Erythroblast (primary cell): ENCODE measurements at places on chromosomes 12 and 14.
A peak's percentile ranks its signal among the peaks of the same experiment; 100 is the strongest.

- no peak for DNase-seq
These were observed 143.4 kb upstream of the CPSF6 start for GRCh38 chr12:69095765-69096477.

DNA sequence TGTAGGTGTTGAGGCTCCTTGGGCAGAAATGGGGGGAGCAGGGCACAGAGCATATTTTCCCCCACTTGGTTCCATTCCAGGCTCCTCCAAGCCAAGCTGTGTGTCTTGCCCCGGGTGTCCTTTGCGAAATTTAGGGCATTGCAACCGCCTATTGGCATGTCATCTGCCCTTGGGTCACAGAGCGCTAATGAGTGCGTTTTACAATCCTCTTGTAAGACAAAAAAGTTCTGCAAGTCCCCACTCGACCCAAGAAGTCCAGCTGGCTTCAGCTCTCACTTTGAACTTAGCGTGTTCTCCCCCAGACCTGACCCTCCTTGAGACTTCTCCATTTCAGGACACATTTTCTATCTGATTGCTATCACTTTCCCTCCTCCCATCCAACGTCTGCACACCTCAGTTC, 6.1 kb upstream of the LRTM2 start:
- DNase-seq = no peak

GRCh38 chr12:121783766-121784165, 9.7 kb downstream of the RHOF start:
- DNase-seq = no peak

DNA sequence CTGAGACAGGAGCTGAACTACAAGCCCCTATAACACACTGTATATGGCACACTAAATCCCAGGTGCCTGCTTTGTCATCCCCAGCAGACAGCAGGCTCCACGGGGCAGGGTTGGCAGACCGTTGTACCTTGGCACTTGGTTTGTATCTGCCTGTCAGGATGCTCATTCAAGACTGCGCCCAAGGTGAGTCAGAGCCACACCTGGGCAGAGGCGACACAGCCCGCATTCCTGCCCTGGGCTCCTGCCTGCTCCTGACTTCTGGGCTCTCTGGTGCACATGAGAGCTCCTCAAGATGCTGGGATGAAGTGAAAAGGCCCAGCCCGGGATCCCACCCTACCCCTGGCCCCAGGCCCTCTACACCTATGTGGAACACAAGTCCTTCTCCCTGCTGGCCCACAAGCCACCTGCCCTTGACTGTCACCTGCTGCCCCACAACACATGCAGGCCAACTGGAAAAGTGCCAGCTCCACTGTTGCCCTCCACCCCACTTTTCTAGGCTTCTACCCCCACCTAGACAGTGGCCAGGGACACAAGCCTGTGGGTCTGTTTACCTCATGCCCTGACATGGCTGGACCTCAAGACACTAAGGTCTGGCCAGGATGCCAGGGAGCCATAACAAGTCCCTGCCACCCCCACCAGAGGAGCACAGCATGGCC, 30.8 kb upstream of the PNMA1 start:
- DNase-seq = no peak

DNA sequence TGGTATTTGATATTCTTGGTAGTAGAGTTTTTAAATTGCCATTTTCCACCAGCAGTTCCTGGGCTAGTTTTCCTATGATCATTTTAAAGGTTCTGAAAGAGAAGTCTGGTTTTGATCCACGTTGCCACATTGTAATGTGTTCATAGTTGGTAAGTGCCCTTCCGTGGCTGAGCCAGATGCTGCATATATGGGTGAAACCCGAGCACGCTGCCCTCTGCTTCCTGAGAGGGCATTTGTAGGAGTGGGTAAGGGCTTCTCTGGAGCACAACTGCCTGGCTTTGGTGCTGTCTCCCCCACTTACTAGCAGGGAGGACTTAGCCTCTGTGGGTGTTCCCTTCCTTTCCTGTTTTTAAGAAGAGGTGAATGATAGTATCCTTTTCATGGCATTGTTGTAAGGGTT, 7.1 kb downstream of the SNRNP35 start:
- DNase-seq = no peak

DNA sequence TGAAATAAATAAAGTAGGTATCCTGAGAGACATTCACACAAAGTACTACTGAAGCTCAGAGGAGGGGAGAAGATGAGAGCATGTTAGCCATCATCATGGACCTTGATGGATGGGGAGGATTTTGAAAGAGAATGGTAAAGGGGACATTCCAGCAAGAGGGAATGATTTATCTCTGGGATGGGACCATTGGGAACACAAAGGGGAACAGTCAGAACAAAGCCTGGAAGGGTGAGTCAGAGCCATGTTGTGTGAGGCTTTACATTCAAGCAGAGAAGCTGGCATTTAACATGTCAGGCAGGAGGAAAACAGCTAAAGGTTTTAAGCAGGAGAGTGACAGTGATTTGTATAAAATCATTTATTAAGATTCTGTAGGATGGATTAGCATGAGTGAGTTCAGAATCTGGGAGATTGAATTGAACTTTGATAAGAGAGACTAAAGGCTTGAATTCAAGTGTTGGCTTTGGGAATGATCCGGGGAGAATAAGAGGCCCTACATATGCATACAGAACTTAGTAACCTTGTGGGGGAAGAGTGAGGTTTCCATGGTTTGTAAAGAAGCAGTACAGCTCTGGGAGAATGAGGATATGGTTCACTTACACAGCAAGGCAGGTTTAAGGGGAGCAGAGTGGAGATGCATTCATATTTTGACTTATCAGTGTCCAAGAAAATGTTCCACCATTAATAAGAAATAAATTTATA, 174.4 kb downstream of the SYT10 start:
- DNase-seq = no peak

GRCh38 chr14:21087294-21088091, 11.0 kb downstream of the ZNF219 start:
- DNase-seq = peak; percentile 39

DNA sequence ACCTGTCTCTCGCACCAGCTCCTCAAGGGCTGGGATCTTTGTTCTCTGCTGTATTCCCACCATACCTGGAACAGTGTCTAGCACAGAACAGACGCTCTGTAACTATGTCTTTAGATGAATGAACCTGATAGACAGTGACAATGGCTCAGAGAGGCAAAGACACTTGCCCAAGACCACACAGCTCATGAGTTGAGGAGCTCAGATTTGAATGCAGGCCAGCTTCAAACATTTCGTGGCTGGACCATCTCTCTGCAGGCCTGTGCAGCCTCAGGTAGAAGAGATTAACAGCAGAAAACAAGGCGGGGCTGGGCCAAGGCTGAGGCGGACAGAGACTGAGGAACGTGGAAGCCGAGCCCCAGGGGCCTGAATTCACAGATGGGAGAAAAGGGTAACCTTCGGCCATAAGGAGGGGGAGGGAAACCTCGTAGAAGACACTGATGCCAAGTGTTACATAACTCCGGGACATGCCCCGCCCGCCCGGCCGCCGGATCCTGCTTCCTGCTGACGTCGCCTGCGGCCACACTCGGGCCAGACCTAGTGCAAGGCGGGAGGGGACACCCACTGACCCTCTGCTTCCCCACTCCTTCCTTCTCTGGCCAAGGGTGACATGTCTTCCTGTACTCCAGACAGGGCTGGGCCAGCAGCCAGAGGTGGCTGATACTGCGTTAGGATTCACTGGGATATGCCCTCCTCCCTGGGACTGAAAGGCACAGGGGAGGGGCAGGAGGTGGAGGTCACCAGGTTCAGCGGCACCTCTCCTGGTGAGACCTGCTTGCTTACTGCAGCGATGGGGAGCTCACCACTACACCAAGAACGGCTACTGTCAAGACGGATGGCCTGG, 86.8 kb downstream of the RFLNA start:
- no peak for DNase-seq

DNA sequence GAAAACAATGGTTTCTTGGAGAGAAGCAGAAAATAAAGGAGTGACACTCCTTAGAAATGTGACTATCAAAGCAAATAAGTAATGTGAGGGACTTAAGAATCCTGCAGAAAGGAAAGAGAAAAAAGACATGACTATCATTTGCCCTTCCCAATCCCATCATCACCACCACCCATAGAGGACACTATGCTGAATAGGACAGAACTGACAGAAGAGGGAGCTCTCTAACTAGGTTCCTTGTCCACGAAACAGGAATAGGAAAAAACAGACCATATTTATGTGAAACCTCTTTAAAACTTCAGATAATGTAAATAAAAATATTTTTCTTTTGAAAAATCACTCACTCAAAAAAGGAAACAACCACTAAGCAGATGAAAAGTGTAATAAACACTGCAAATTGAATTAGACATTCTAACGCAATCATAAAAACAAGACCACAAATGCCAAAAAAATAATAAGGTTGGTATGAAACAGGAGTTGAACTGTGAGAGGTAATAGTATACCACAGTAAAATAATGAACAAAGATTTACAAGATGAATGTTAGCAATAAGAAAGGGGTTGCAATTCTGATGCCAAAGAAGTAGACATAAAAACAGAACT, 24.1 kb downstream of the KLRD1 start:
- peak; percentile 40 for DNase-seq

DNA sequence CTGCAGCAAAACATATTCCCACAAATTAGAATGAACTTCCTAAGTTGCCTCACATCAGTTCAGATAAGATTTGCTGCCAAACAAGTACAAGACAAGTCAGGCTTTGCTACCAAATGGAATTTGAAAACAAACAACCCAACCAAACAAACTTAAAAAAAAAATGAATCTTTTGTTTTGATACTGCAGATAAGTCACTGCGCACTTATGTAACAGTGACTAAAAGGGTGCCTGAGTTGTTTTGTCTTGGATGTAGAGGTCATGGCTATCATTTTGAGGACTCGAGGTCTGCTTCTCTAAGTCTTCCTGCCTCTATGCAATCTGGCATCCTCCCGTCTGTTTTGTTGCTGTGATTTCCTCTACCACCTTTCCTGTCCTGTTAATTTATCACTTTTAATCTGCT, 11.1 kb upstream of the EPS8 start:
- no peak for DNase-seq

DNA sequence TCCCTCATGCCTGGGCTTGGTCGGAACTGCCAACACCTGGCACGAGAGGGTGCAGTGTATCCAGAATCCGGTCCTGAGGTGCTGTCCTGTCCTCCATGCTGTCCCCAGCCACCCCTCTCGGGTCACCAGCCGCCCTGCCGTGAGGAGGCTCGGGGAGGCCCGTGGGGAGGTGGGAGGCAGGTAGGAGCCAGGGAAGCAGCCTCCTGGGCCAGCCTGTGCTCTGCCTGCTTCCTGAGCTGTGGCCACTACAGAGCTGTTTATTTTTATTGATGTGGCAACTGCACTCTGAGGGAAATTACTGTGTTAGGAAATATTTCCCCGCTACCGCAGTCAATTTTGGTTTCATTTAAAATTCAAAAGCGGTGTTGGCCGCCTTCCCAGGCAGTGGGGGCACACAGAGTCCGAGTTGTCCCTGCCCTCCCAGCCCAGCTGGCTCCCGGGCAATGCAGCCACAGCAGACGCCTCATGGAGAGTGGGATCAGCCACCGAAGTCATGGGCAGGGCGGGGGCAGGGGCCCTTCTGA, 18.3 kb downstream of the NOC4L start:
- no peak for DNase-seq

- DNase-seq = no peak
These were observed 71.7 kb downstream of the TPH2 start for GRCh38 chr12:72010356-72010755.

DNA sequence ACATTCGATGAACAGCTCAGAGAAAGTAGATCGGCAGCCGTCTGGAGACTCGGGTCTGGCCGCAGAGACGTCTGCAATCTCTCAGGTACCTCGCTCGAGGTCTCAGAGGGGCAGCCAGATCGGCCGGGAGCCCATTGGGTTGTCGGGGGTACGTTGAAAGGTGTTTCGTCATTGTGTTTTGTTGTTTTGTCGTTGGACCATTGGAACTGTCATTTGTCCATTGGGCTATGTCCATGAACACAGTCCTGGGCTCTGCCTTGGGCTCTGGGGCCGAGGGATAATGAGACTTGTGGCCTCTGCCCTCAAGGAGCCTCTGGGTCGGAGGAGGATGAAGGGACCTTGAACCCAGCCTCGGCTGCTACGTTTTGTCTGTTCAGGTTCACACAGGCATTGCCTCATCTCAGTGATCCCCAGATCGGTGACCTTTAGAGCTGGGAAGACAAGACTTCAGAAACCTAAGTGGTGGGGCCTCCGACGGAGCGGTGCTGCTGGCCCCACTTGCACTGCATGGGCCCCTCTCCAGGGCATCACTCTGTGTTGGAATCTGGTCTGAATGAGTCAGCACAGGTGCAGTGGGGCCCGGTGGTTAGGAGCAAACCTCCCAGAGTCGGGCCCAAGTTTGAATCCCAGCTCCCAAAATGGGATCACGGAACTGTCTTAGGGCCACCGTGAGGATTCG, 23.6 kb upstream of the MLXIP start:
- no peak for DNase-seq

- no peak for DNase-seq
These were observed 236.7 kb downstream of the FBXL14 start for GRCh38 chr12:1357711-1358110.

DNA sequence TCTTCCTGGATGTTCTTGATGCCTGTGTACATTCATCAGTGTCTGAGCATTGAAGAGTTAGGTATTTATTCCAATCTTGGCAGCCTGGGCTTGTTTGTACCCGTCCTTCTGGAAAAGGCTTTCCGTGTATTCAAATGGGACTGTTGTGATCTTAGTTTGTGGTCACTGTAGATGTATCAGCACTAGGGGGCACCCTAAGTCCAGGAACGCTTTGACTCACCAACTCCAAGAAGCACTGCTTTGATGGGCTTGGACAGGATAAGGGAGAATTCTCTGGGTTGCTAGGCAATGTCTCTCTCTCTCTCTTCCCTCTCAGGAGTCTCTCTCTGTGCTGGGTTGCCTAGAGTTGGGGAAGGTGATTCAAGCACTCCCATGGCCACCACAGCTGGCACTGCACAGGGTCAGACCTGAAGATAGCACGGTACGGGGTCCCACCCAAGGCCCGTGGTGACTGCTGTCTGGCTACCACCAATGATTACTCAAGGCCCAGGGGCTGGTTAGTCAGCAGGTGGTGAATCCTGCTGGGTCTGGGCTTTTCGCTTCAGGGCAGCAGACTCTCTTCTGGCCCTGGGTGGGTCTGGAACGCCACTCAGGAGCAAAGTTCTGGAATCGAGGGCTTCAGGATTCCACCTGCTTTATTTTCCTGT, 211.1 kb upstream of the RGS6 start:
- DNase-seq = peak; percentile 60

GRCh38 chr12:108884116-108885012, 4.5 kb downstream of the DAO start:
- DNase-seq = peak; percentile 57

- peak; percentile 70 for DNase-seq
These were observed 7.3 kb upstream of the C12orf50 start for GRCh38 chr12:88036353-88036965.

DNA sequence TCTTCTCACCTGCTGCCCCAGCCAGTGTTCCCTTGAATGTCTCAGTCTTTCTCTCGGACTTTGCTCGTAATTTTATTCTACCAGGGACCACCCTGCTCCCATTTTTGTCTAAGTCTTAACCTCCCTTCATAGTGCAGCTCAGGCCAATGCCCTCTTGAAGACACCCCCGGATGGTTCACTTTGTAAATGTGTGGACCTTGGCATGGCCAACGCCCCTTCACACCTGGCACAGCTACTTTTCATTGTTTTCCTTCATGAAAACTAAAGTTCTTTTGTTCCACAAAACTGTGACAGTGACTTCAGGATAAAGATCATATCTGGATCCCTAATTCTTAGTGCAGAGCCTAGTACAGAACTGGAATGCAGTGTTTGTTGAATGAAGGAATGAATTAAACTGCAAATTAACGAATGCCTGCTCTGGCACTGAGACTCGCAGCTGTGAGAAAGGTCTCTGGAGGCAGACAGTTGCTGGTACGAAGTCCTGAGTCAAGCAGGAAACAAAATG, 3.5 kb upstream of the RNASE4 start:
- DNase-seq = no peak
